Right lobe of liver (tissue), 6 donors: ENCODE measurements at places on chromosomes 7 and 10. TPM values are rescaled to one million over a fixed set of nuclear protein-coding genes. Genes with fewer than 3 reads are reported as not detected.

CADPS2 gene
- 7.6 TPM for total RNA-seq

KCTD7 gene
- total RNA-seq = 1.4 TPM

AOAH gene
- 5.5 TPM for total RNA-seq

DNA sequence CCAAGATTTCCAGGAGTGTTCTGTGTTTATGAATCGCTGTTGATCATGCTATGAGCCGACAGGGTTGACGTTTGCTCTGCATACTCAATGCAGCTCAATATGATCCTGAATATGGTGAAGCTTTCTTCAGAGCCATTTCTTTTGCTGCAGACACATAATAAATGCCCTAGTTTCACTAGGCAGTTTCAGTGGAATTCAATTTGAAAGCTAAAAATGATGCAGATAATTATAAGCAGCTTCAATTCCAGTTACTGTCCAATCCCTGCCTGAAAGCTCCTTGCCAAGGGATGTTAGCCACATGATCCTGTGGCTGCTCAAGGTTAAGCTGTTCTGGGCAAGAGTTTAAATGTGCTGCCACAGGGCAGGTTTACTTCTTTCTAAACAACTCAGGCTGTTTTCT is 805.6 kb downstream of the NRG3 start:
- no peak for DNase-seq
- H3K27ac ChIP-seq = no peak overlapping the region
- no peaks in the 10 kb centered on the region for H3K4me1 ChIP-seq
- no peaks in the 10 kb centered on the region for H3K36me3 ChIP-seq

- no peaks in the 10 kb centered on the region for H3K27me3 ChIP-seq
- no peaks in the 10 kb centered on the region for H3K4me1 ChIP-seq
- no peaks in the 10 kb centered on the region for H3K36me3 ChIP-seq
- no peak overlapping the region for H3K27ac ChIP-seq
- H3K4me3 ChIP-seq = no peak overlapping the region
Observed at GRCh38 chr7:46651070-46651469, 730.0 kb upstream of the IGFBP3 start.

DNA sequence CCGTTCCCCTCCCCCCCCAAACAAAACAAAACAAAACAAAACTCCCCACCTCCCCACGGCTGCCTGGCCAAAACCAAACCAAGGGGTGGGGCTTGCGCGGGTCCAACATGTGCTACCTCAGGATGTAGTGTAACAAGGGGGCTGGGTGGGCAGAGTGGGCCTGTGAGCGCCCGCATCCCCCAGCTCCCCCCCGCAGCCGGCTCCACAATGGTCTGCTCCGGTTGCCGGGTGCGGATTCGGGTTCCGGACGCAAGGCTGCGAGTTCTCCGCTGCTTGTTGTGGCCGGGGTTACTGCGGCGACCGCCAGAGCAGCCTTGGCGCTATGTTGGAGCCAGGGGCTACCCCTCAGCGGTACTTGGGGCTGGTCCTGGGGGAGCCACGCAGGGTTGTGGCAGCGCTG is 4.9 kb downstream of the C10orf143 start:
- H3K27ac ChIP-seq = no peak overlapping the region
- H3K4me1 ChIP-seq = no peaks in the 10 kb centered on the region
- H3K27me3 ChIP-seq = no peaks in the 10 kb centered on the region
- no peaks in the 10 kb centered on the region for H3K36me3 ChIP-seq
- no peak overlapping the region for H3K4me3 ChIP-seq
- DNase-seq = no peak

DNA sequence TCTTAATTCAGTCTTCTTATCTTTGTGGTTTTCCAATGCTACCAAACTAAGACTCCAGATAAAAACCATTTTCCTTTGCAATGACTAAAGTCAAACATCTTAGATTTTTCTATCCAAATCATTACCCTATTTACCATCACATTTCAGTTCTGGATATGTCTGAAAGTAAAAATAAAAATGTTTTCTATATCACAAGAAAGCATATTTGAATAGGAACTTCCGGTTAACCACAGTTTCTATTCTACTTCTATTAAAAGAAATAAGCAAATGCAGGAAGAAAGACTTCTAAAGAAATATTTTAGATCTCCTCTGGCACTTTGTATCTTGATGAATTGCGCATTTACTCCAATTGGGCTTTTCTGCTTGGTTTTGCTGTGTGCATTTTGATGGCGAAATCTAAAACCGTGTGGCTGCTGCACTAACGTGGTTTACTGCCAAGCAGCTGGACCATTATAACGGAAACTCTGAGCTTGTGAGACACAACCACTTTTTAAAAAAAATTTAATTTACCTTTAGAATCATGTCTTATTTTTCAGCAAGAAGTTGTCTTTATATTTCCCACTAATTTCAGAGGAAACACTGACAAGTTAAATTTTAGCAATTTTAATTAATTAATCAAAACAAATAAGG is 146.1 kb downstream of the VPS50 start:
- H3K27me3 ChIP-seq = no peaks in the 10 kb centered on the region
- H3K4me1 ChIP-seq = no peaks in the 10 kb centered on the region
- DNase-seq = no peak
- H3K4me3 ChIP-seq = no peak overlapping the region

- DNase-seq = no peak
- no peaks in the 10 kb centered on the region for H3K4me1 ChIP-seq
- H3K27me3 ChIP-seq = no peaks in the 10 kb centered on the region
- H3K27ac ChIP-seq = no peak overlapping the region
- H3K4me3 ChIP-seq = no peak overlapping the region
Observed at GRCh38 chr7:32223071-32223650, 153.0 kb upstream of the PDE1C start.
